ENCODE measurements at places on chromosomes 1 and 21. TPM values are rescaled to one million over a fixed set of nuclear protein-coding genes. Genes with fewer than 3 reads are reported as not detected.

DNA sequence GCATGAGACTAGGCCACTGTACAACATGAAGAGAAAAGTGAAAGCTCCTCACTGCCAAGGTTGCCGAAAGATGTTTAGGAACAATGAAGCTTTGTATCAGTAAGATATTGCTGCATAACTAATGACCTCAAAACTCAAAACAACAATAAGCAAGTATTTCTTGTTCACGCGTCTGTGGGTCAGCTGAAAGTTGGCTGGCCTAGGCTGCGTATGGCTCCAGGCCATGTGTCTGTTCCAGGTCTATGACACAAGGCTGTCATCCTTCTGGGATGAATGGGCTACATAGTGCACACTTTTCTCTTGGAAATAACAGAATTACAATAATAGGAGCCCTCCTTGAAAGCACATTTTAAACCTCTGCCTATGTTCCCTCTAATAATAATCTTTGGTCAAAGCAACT lies 515.9 kb downstream of the PLPP3 start:
- no peak overlapping the region for H3K27ac ChIP-seq
- no peaks in the 10 kb centered on the region for H3K4me1 ChIP-seq
- no peak overlapping the region for H3K4me3 ChIP-seq
- no peaks in the 10 kb centered on the region for H3K27me3 ChIP-seq

DNA sequence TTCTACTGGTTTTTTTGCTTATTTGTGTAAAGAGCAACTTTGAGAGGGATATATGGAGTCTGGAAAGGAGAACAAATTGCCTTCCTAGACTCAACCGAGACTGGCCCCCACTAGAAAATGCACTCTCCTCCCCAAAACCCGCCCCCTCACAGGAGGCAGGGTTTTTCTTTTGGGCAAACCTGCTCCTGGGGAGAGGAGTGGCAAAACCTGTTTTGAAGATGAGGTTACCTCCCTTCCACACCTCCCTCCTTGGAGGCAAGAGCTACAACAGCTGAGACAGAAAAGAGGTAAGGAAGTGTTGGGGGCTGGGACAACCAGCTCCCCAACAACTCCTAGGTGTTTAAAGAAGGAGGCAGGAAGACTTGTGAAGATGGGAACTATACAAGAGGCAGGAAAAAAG lies at the start of gene BNIPL:
BNIPL (plus strand) TSS at position 231 of the 400 bp plus-strand sequence; CDS start at position 371, 140 bp downstream.
- H3K4me1 ChIP-seq = no peaks in the 10 kb centered on the region
- no peak within 1 kb of the TSS for H3K27ac ChIP-seq
- H3K27me3 ChIP-seq = no peaks in the 10 kb centered on the region
- H3K4me3 ChIP-seq = no peak within 1 kb of the TSS

The NTMT2 gene
- not detected for polyA plus RNA-seq

- no peak overlapping the region for H3K4me3 ChIP-seq
- H3K27me3 ChIP-seq = no peaks in the 10 kb centered on the region
- no peaks in the 10 kb centered on the region for H3K36me3 ChIP-seq
- no peaks in the 10 kb centered on the region for H3K4me1 ChIP-seq
Observed at GRCh38 chr1:95308276-95309030, 74.4 kb downstream of the RWDD3 start.

The GPA33 gene
- 19.7 TPM for polyA plus RNA-seq

The CFHR1 gene
- polyA plus RNA-seq = not detected

- H3K27ac ChIP-seq = peak overlapping the region; percentile 81
- no peaks in the 10 kb centered on the region for H3K27me3 ChIP-seq
- peaks cover 6% of the 10 kb centered on the region for H3K4me1 ChIP-seq
- no peak for DNase-seq
- no peaks in the 10 kb centered on the region for H3K36me3 ChIP-seq
- no peak overlapping the region for H3K4me3 ChIP-seq
Observed at GRCh38 chr1:212242985-212243308, 42.3 kb upstream of the PPP2R5A start.

DNA sequence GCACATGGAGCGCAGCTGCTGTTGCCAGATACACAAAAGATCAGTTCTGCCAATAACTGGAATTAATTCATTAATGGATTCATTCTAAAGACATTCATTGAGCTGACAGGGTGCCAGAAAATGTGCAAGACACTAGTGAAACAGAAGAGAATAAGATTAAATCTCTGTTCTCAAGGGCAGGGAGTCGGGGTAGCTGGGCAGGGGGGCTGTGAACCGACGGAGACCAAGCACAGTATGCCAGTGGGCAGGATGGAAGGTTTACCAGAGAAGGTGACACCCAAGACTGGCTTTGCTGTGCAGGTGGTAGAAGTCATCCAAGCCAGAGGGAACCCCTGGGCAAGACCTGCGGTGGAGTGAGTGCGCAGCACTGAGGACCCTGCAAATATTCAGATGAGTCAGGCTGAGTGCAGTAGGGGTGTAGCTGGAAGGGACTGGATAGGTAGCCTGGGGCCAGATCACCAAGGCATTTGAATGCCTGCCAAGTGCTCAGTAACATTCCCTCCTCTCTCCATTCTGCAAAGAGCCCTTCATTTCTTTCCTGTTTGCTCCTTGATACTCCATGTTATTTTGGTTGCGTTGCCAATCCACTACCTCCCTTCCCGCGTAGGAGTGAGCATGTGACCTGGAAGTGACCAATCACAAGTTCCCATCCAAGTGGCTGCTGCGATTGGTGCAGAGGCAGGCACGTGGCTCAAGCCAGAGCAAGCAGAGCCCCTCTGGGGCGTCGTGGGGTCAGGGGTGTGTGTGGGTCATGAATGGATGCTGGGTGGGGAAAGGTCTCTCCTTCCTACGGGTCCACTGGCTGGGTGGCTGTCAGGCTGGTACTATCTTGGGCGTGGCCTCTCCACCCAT lies 413.1 kb downstream of the PTPRU start:
- H3K27ac ChIP-seq = no peak overlapping the region
- H3K36me3 ChIP-seq = no peaks in the 10 kb centered on the region
- no peaks in the 10 kb centered on the region for H3K4me1 ChIP-seq

- H3K27ac ChIP-seq = no peak overlapping the region
- no peaks in the 10 kb centered on the region for H3K4me1 ChIP-seq
- DNase-seq = no peak
- H3K36me3 ChIP-seq = no peaks in the 10 kb centered on the region
- H3K27me3 ChIP-seq = peaks cover 3% of the 10 kb centered on the region
Observed at GRCh38 chr21:37944496-37944895, 28.2 kb upstream of the KCNJ6 start.

The CLEC20A gene
- polyA plus RNA-seq = not detected

DNA sequence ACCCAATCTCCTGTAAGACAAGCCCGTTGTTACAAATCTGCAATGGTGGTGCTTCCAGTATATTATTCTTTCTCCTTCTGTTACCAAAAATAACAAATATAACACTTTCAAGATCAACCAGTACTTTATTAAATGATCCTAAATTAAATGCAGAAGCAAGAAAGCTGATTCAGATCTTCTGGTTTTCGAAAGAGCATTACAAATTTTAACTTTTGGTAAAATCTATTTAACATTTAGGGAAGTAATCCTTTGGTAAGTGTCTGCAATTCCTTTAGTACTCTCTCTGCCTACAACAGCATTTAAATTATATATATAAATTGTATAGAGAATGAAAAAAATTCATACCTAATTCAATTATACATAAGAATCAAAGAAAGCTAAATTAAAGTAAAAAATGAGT lies 198.6 kb upstream of the HMCN1 start:
- H3K27me3 ChIP-seq = no peaks in the 10 kb centered on the region
- H3K36me3 ChIP-seq = no peaks in the 10 kb centered on the region
- no peaks in the 10 kb centered on the region for H3K4me1 ChIP-seq
- H3K27ac ChIP-seq = no peak overlapping the region
- no peak overlapping the region for H3K4me3 ChIP-seq

GRCh38 chr1:39407896-39408640 lies 83.4 kb upstream of the BMP8A start:
- peak overlapping the region; percentile 38 for H3K27ac ChIP-seq
- no peaks in the 10 kb centered on the region for H3K27me3 ChIP-seq
- H3K36me3 ChIP-seq = no peaks in the 10 kb centered on the region
- no peak for DNase-seq
- peak overlapping the region; percentile 56 for H3K4me3 ChIP-seq

- DNase-seq = no peak
- H3K36me3 ChIP-seq = no peaks in the 10 kb centered on the region
- peaks cover 10% of the 10 kb centered on the region for H3K4me1 ChIP-seq
- H3K27me3 ChIP-seq = no peaks in the 10 kb centered on the region
Observed at GRCh38 chr21:36321325-36322082, 1.5 kb downstream of the MORC3 start.

The FCGR3A gene
- 44.6 TPM for polyA plus RNA-seq

The TXNIP gene
- 4,579 TPM for polyA plus RNA-seq

DNA sequence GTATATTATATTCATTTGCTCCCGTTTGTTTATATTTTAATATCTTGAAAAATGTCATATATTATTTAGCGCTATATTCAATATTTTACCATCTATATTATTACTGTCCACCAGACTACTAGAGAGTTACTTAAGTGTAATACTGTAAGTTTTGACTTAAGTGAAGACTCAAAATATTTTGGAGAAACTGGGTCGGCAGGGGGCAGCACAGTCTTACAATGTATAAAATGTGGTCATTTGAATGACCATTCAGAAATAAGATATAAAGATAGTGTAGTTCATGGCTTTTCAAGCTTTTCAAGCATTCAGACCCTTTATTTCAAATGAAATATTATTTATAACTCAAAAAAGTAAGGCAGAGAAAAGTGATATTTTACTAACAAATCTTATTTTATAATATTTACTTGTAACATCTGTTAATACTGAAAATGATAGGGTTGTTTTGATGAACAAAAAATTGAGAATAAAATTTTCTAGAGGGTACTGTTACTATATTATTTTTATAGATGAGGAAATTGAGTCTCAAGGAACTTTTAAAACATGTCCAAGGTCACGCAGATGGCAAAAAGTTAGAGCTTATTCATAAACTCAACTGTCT lies 89.0 kb upstream of the SERTAD4 start:
- H3K4me1 ChIP-seq = no peaks in the 10 kb centered on the region
- DNase-seq = no peak
- H3K27me3 ChIP-seq = no peaks in the 10 kb centered on the region
- H3K4me3 ChIP-seq = no peak overlapping the region

DNA sequence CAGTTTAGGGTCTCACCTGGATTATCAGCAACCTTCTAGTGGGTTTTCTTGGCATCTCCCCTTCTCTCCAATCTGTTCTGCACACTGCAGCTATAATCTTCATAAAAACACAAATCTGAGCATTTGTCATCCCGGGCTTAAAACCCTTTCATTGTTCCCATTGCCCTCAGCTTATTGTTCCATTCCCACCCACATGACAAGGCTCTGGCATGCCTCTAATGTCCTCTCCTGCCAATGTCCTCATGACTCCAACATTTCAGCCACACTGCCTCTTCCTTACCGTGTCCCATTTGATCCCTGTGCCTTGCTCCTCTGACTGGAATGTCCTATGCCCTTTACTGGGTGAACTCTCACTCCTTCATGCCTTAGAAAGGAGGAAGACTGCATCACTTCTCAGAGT lies 7.5 kb upstream of the DPH2 start:
- no peak overlapping the region for H3K4me3 ChIP-seq
- no peaks in the 10 kb centered on the region for H3K4me1 ChIP-seq
- no peak overlapping the region for H3K27ac ChIP-seq

The CFHR4 gene
- polyA plus RNA-seq = not detected

The CYB561D1 gene
- 15.4 TPM for polyA plus RNA-seq

DNA sequence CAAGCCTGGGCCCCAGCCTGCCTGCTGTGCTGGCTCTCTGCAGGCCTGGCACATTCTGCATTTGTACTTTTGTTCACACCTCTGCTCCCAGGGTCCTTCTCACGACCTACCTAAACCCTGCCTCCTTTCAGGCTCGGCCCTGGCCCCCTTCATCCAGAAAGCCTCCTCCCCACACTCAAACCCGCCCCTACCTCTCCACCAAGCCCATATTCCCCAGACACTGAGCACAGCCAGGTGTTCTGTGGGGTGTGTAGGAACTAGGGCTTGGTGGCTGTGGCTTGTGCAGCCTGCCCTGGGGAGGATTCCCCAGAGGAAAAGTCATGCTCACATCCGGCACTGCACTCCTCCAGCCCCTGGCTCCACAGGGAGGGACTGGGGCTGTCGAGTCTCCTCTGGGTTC lies 8.2 kb upstream of the MIXL1 start:
- no peak overlapping the region for H3K4me3 ChIP-seq
- H3K36me3 ChIP-seq = no peaks in the 10 kb centered on the region
- H3K4me1 ChIP-seq = no peaks in the 10 kb centered on the region

- no peaks in the 10 kb centered on the region for H3K4me1 ChIP-seq
- peaks cover 3% of the 10 kb centered on the region for H3K27me3 ChIP-seq
- H3K4me3 ChIP-seq = no peak overlapping the region
- no peak overlapping the region for H3K27ac ChIP-seq
Observed at GRCh38 chr1:152502496-152503180, 8.0 kb upstream of the LCE5A start.
